Liver (tissue), 10 donors: ENCODE measurements at places on chromosomes 12 and 14.

DNA sequence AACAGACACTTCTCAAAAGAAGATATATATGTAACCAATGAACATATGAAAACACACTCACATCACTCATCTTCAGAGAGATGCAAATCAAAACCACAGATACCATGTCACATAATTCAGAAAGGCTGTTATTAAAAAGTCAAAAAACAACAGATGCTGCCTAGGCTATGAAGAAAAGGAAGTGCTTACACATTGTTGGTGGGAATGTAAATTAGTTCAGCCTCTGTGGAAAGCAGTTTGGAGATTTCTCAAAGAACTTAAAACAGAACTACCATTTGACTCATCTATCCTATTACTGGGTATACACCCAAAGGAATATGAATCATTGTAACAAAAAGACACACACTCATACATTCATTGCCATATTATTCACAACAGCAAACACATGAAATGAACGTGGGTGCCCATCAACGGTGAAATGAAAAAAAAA lies 35.1 kb downstream of the EIF2S3B start:
- no peak for DNase-seq

GRCh38 chr14:69666112-69666511 lies 54.7 kb downstream of the SUSD6 start:
- DNase-seq, result no peak

GRCh38 chr12:122966743-122967550 lies 684 bp upstream of the ABCB9 start:
- DNase-seq, result no peak

DNA sequence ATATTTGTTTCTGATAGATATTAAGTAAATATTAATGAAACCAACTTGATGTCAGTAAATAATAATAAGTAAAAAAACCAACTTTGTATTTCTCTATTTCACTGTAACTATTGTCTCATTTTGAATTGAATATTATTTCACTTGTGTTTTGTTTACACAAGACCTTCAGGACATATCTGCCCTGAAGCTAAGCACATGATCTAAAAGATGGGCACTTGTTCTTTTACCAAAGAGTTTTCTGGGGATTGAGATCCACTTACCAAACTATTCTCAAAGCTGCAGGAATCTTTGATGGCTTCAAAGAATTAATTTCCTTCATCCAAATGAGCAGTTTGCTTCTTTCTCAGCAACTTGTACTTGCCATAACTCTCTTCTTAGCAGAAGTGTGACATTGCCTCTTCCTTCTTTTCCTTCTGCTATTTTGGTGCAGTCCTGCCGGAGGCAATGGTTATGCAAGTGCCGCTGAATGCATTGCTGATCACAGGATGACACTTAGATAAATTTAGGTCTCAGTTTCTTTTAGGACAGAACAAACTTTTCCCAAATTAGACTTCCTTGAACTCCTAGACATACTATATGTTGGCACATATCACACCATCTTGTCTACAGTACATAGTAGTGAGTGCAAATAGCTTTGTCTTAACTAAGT lies 9.2 kb downstream of the FAR2 start:
- DNase-seq, result no peak

DNA sequence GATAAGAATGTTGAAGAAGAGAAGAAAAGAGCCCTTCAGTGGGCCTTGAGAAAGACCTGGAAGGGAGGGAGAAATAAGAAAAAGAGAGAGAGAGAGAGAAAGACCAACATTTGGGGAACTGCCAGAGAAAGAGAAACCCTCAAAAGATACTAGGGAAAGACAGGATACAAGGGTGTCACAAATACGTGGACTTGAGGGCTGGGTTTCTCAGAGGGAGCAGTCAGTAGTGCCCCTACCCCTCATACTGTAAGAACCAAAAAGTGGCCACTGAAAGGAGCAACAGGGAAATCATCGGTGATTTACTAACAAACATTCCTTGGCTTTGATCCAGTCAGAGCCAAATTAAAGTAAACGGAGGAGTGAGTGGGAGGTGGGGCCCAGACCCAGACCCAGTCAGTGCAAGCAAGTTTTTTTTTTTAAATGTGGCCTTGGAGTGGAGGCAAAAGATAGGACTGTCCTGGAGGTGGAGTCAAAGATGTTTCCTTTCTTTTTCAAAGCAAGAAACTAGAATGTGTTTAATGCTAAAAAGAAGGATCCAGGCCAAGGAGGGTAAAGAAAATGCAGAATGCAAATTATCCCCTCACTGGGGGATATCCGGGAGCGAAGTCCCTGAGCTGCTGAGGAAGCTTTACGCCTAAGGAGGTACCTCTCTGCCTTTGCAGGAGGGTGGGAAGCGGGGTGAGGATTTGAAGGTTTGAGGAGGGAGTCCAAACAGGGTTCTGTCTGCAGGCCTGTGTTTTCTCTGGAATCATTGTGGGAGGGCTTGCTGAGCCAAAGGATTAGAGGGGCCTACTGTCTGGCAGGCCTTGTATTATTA lies 143.5 kb upstream of the AMIGO2 start:
- no peak for DNase-seq

- no peak for DNase-seq
Measured at GRCh38 chr12:41466802-41467201, 278.7 kb downstream of the PDZRN4 start.
